CD4-positive, alpha-beta memory T cell (primary cell): ENCODE measurements at places on chromosomes 6 and 20. TPM values are rescaled to one million over a fixed set of nuclear protein-coding genes. Genes with fewer than 3 reads are reported as not detected.

Gene GRIK2
- total RNA-seq: not detected

GRCh38 chr6:34028691-34029360 lies 117.1 kb downstream of the GRM4 start:
- DNase-seq: no peak
- no peaks in the 10 kb centered on the region for H3K4me1 ChIP-seq
- no peak overlapping the region for H3K4me3 ChIP-seq
- no peaks in the 10 kb centered on the region for H3K36me3 ChIP-seq
- no peaks in the 10 kb centered on the region for H3K27me3 ChIP-seq

DNA sequence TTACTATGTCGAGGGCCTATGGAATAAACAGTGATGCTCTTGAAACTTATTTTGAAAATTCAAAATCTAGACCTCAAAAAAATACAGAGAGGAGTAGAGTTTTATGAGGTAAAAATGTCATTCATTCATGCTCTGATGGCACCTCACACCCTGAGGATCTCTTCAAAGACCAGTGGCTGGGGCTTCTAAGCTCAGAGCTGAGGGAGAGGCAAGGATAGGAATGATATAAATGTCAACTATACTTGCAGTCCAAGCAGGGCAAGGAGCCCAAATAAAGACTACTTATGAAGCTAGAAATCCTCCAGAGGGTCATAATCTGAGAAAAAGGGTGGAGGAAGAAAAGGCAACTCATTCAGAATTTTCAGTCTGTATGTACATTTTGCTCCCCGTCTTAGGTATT lies 136.7 kb upstream of the CARMIL1 start:
- no peaks in the 10 kb centered on the region for H3K27me3 ChIP-seq
- DNase-seq: no peak
- no peak overlapping the region for H3K4me3 ChIP-seq
- no peaks in the 10 kb centered on the region for H3K36me3 ChIP-seq
- peaks cover 5% of the 10 kb centered on the region for H3K4me1 ChIP-seq

Gene POM121L2
- total RNA-seq: not detected

GRCh38 chr20:1720845-1721475 lies 63.4 kb upstream of the SIRPG start:
- H3K27me3 ChIP-seq: no peaks in the 10 kb centered on the region
- H3K36me3 ChIP-seq: no peaks in the 10 kb centered on the region
- no peak overlapping the region for H3K4me3 ChIP-seq

DNA sequence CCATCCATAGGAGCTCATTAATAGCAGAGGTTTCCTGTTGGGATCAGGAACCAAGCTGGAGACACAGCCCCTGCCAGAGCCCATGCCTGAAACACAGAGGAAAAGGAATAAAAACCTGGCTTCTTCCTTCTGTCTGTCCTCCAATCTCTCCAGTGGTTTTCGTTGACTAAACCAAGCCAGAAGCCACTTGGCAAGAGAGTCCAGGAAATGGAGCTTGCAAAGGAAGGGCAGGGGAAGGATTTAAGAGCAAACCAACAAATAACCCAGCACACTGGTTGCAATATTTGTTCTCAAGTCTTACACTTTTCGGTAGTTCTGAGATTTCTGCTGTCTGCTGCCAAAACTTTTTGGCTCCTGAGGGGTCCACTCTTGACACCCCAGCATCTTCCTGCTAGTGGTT lies 137.0 kb upstream of the BMP2 start:
- no peak for DNase-seq
- no peak overlapping the region for H3K4me3 ChIP-seq
- H3K36me3 ChIP-seq: no peaks in the 10 kb centered on the region
- no peak overlapping the region for H3K27ac ChIP-seq
- H3K4me1 ChIP-seq: no peaks in the 10 kb centered on the region
- H3K27me3 ChIP-seq: no peaks in the 10 kb centered on the region

DNA sequence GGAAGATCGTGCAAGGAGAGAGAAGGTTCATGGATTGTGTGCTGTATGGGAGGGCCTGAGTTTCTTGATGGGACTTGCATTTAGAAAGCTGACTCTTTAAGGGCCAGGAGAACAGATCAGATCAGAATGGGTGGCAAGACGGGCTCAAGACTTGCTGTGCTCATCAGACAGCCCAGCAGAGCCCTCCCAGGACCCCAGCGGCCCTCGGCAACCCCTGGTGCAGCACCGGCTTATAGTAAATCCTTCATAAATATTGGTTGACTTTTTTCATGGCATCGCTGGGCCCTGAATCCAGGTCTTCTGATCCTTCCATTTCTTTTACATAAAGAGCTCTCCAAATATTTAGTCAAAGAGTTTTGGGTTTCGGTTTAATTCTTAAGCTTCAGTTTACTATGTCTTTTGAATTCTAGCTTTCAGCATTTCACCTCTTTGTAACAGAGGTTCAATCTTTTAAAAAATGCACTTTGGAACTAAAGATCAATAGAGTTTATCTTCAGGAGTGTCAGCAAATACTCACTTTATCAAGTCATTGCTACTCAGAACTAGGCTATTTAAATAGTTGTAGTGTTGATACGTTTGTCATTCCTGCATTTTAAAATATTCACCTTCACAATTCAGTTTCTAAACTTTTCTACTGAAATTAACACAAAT lies 205.6 kb downstream of the ZDHHC14 start:
- H3K4me1 ChIP-seq: no peaks in the 10 kb centered on the region
- no peaks in the 10 kb centered on the region for H3K36me3 ChIP-seq
- no peak overlapping the region for H3K27ac ChIP-seq
- H3K4me3 ChIP-seq: no peak overlapping the region

GRCh38 chr20:53409447-53409717 lies 184.3 kb downstream of the ZNF217 start:
- H3K36me3 ChIP-seq: no peaks in the 10 kb centered on the region
- H3K4me1 ChIP-seq: peaks cover 3% of the 10 kb centered on the region
- H3K27ac ChIP-seq: no peak overlapping the region
- DNase-seq: no peak
- no peaks in the 10 kb centered on the region for H3K27me3 ChIP-seq

GRCh38 chr20:59253325-59253724 lies 47.1 kb upstream of the EDN3 start:
- DNase-seq: peak; percentile 53
- H3K36me3 ChIP-seq: peaks cover 8% of the 10 kb centered on the region
- peaks cover 74% of the 10 kb centered on the region for H3K4me1 ChIP-seq
- peak overlapping the region; percentile 42 for H3K27ac ChIP-seq
- no peaks in the 10 kb centered on the region for H3K27me3 ChIP-seq

- H3K4me1 ChIP-seq: peaks cover 41% of the 10 kb centered on the region
- H3K36me3 ChIP-seq: peaks cover 12% of the 10 kb centered on the region
- DNase-seq: no peak
- H3K4me3 ChIP-seq: peak overlapping the region; percentile 82
- no peaks in the 10 kb centered on the region for H3K27me3 ChIP-seq
Observed at GRCh38 chr20:58981628-58982364, 740 bp downstream of the NELFCD start.

- DNase-seq: peak; percentile 97
- H3K27ac ChIP-seq: peak overlapping the region; percentile 76
- no peaks in the 10 kb centered on the region for H3K27me3 ChIP-seq
- H3K4me3 ChIP-seq: no peak overlapping the region
- no peaks in the 10 kb centered on the region for H3K36me3 ChIP-seq
Observed at GRCh38 chr6:36755435-36756348, 58.1 kb downstream of the RAB44 start.

Gene CNR1
- total RNA-seq: not detected

GRCh38 chr6:125835221-125835744 lies 44.5 kb downstream of the NCOA7 start:
- H3K4me1 ChIP-seq: peaks cover 53% of the 10 kb centered on the region
- DNase-seq: no peak
- no peak overlapping the region for H3K4me3 ChIP-seq
- H3K27me3 ChIP-seq: no peaks in the 10 kb centered on the region
- H3K36me3 ChIP-seq: no peaks in the 10 kb centered on the region

Gene FAM184A
- 6.1 TPM for total RNA-seq

Gene OSTM1
- total RNA-seq: 54.4 TPM

DNA sequence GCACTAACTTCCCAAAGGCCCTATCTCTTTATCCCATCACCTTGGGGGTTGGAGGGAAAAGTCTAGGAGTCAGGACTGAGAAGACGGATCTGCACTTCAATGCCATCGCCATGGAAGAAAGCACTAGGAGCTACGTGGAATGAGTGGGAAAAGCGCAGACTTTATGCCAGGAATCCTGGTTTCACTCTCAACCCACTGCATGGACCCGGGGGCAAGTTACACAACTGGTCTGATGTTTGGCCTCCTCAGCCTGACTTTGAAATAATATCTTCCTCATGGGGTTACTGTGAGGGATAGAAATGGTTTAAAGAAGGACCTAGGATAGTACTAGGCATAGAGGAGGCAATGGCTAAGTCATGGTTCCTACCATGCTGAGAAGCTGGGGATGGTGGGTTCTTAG lies 13.5 kb upstream of the PSMG4 start:
- H3K4me3 ChIP-seq: no peak overlapping the region
- H3K27me3 ChIP-seq: peaks cover 4% of the 10 kb centered on the region
- H3K27ac ChIP-seq: no peak overlapping the region
- no peak for DNase-seq
- H3K36me3 ChIP-seq: no peaks in the 10 kb centered on the region

DNA sequence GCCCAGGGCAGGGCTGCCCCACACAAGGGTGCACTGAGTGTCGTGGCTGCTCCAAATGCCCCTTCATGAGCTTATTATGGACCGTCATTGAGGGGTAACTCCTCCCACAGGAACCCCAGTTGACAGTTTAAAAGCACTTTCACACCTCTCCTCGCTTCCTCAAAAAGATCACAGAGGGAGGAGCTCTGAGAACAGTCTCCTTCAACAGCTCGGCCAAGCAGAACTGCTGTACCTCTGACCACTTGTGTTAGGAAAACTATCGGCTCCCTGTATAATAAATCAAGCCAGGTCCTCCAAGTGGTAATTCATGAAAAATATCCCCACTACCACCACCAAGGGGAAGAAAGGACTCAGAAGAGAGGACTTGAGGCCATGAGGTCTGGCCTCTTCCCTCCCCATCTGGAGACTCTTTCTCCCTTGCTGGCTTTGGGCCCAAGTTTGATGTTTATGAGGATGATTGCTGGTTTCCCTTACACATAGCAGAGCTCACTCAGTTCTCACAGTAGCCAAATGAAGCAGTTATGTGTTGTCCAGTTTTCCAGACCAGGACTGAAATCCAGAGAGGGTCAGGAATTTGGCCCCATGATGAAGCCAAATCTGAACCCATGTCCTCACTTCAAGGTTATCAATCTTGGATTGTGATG lies 8.7 kb downstream of the SNX21 start:
- no peak overlapping the region for H3K27ac ChIP-seq
- H3K4me1 ChIP-seq: no peaks in the 10 kb centered on the region
- DNase-seq: no peak
- peaks cover 50% of the 10 kb centered on the region for H3K36me3 ChIP-seq
- no peaks in the 10 kb centered on the region for H3K27me3 ChIP-seq

DNA sequence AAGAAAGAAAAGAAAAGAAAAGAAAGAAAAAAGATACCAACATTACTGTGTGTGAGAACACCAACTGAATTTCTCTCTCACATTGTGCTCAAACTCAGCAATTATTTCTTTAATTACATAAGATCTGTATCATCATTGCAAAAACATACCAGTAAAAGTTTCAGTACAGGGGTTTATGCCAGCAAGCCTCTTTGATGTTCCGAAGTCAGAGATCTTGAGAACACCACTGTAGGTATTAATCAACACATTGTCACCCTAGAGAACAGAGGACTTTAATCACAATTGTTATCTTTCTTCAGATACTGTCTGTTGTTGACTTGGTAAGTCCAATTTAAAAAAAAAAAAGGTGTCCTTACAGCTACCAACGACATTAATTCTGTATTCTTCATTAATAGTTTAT lies 60.9 kb upstream of the MAP7 start:
- peaks cover 10% of the 10 kb centered on the region for H3K36me3 ChIP-seq
- H3K4me3 ChIP-seq: no peak overlapping the region
- no peak overlapping the region for H3K27ac ChIP-seq
- no peaks in the 10 kb centered on the region for H3K4me1 ChIP-seq
- no peak for DNase-seq
- no peaks in the 10 kb centered on the region for H3K27me3 ChIP-seq

DNA sequence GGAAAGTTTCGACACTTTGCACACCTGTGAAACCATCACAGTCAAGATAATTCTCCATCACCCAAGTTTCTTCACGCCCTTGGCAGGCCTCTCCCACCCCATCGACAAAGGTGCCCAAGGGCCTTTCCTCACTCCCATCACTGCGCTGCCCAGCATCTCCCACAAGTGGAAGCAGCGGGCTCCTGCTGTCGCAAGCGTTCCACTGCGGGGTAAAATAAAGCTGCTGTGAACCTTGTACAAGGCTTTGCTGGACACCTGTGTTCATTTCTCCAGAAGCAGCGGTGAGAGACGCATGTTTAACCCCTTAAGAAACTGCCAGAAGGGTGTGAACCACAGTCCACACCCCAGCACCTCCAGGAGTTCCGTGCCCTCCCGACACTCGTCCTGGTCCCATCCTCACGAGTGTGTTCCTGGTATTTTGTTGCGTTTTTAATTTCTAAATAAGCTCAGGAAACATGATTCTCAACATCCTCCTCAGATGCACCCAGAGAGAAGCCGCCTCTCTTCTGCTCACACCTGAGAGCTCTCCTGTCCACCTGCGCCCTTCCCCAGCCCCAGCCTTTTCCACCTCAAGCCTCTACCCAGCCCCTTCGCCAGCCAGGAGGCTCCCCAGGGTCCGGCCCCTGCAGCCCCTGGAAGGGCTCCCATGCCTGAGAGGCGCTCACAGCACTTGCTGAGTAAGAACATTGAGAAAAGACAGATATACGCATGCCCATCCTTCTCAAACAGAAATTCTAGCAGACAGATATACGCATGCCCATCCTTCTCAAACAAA lies 97.5 kb downstream of the TAF4 start:
- no peak overlapping the region for H3K27ac ChIP-seq
- H3K27me3 ChIP-seq: no peaks in the 10 kb centered on the region
- no peaks in the 10 kb centered on the region for H3K4me1 ChIP-seq
- no peak overlapping the region for H3K4me3 ChIP-seq
- DNase-seq: no peak
- no peaks in the 10 kb centered on the region for H3K36me3 ChIP-seq

Gene PLEKHG1
- total RNA-seq: 3.9 TPM

GRCh38 chr20:57691699-57692098 lies 18.1 kb downstream of the PMEPA1 start:
- no peak overlapping the region for H3K4me3 ChIP-seq
- no peak for DNase-seq
- H3K36me3 ChIP-seq: no peaks in the 10 kb centered on the region

GRCh38 chr6:131015630-131016263 lies 47.3 kb downstream of the EPB41L2 start:
- H3K27me3 ChIP-seq: no peaks in the 10 kb centered on the region
- DNase-seq: no peak
- H3K4me1 ChIP-seq: no peaks in the 10 kb centered on the region
- no peak overlapping the region for H3K27ac ChIP-seq
- no peaks in the 10 kb centered on the region for H3K36me3 ChIP-seq
- H3K4me3 ChIP-seq: no peak overlapping the region

Gene PAK5
- total RNA-seq: not detected

DNA sequence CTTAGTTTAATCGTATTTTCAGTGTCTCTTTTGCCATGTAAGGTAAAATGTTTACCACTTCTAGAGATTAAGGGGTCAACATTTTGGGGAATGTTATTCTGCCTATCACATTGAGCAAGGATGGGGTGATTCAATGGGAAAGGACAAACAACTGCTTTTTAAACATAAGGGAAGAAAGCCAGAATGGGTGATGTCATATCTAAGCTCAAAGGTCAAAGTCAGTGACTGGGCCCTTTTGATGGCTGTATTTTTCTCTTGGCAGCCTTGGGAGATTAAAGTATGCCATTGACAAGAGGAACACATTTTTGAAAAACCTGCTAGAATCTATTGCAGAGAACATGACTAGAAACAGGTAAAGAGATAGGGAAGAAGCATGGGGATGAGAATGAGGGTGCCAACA lies 477.3 kb upstream of the IRAK1BP1 start:
- no peak overlapping the region for H3K4me3 ChIP-seq
- no peaks in the 10 kb centered on the region for H3K27me3 ChIP-seq
- H3K36me3 ChIP-seq: no peaks in the 10 kb centered on the region
- no peak overlapping the region for H3K27ac ChIP-seq
- no peaks in the 10 kb centered on the region for H3K4me1 ChIP-seq
